ENCODE measurements at places on chromosomes 13 and 19. TPM values are rescaled to one million over a fixed set of nuclear protein-coding genes. Genes with fewer than 3 reads are reported as not detected.
A peak's percentile ranks its signal among the peaks of the same experiment; 100 is the strongest.

DNA sequence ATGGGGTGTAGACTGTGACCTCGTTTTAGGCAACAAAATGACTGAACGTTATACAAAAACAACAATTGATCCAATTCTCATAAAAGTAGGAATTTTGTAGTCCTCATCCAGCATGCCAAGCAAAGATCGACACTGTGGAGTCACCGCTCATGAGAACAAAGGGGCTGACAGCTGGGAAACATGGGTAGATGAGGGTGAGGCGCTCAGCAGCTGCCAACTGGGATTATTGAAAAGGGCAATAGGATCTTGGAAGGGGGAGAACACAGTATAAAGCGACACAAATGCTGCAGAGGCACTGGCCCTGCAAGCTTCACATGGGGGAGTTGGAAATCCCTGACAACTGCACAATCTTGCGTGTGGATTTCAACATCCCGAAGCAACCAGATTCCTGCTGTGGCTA is 5.4 kb upstream of the ZNF765 start:
- no peak for DNase-seq
- no peaks in the 10 kb centered on the region for H3K36me3 ChIP-seq
- H3K27ac ChIP-seq: no peak overlapping the region
- no peaks in the 10 kb centered on the region for H3K27me3 ChIP-seq

The GPR12 gene
- not detected for total RNA-seq

The CRB3 gene
- total RNA-seq: 39.3 TPM

The ZSCAN4 gene
- not detected for total RNA-seq

- H3K36me3 ChIP-seq: no peaks in the 10 kb centered on the region
- H3K4me3 ChIP-seq: no peak overlapping the region
- no peaks in the 10 kb centered on the region for H3K4me1 ChIP-seq
- no peaks in the 10 kb centered on the region for H3K27me3 ChIP-seq
- DNase-seq: no peak
- H3K27ac ChIP-seq: no peak overlapping the region
Observed at GRCh38 chr13:25347151-25347550, 24.6 kb upstream of the ATP8A2 start.

The KRTDAP gene
- total RNA-seq: 58.6 TPM

The ZNF846 gene
- total RNA-seq: 24.5 TPM

The PODNL1 gene
- total RNA-seq: 0.50 TPM

The ALG5 gene
- 41.3 TPM for total RNA-seq

The ZSCAN1 gene
- 2.2 TPM for total RNA-seq

DNA sequence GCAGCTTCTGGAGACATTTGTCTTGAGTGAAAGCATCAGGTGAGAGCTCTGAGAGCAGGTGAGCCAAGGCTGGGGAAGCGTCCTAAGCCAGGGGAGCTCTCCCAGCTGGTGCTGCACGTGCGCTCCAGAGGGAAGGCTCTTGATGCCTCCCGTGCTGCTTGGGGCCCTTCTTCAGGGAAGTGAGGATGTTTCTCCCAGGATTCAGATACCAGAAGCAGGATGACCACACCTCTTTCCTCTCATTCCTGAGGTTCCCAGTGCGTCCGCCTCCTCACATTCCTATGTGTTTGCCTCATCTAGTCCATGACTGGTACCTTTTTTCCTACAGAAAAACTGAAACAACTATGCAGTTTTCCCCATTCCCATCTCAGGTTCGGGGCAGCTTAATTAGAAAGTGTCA is 231.0 kb upstream of the IRS2 start:
- no peaks in the 10 kb centered on the region for H3K36me3 ChIP-seq
- H3K27me3 ChIP-seq: no peaks in the 10 kb centered on the region
- H3K4me3 ChIP-seq: no peak overlapping the region
- no peak for DNase-seq

GRCh38 chr19:49064029-49064629 is 489 bp downstream of the NTF4 start:
- no peaks in the 10 kb centered on the region for H3K4me1 ChIP-seq
- no peaks in the 10 kb centered on the region for H3K27me3 ChIP-seq
- H3K4me3 ChIP-seq: peak overlapping the region; percentile 29
- H3K27ac ChIP-seq: peak overlapping the region; percentile 76

The ARRDC2 gene
- 75.9 TPM for total RNA-seq

DNA sequence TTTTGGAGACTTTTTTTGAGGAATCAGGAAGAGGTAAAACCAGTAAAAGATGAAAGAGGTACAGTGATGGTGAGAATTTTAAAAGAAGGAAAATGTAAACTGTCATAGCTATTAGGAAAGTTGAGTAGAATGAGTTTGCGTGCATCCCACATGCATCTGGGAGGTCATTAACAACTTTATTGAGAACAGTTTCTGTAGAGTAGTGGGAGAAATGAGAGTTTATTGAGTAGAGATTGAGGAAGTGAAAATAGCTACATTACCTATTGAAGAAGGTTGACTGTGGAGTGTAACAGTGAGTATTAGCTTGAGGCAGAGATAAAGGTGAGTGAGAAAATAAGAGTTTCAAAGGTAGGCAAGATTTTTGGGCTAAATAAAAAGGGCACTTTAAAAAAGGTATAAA is 38.7 kb downstream of the BRCA2 start:
- no peaks in the 10 kb centered on the region for H3K4me1 ChIP-seq
- H3K27me3 ChIP-seq: no peaks in the 10 kb centered on the region
- no peak for DNase-seq

The DNAAF3 gene
- total RNA-seq: 0.55 TPM

- no peaks in the 10 kb centered on the region for H3K4me1 ChIP-seq
- H3K27me3 ChIP-seq: peaks cover 5% of the 10 kb centered on the region
- H3K4me3 ChIP-seq: no peak overlapping the region
- H3K36me3 ChIP-seq: no peaks in the 10 kb centered on the region
Observed at GRCh38 chr19:15466851-15467733, 2.7 kb upstream of the RASAL3 start.

- no peak for DNase-seq
- no peaks in the 10 kb centered on the region for H3K27me3 ChIP-seq
- H3K4me3 ChIP-seq: no peak overlapping the region
Observed at GRCh38 chr13:90445179-90445578, 902.3 kb upstream of the MIR17HG start.

GRCh38 chr13:64083396-64083795 is 2667.7 kb upstream of the PCDH20 start:
- no peaks in the 10 kb centered on the region for H3K4me1 ChIP-seq
- no peak overlapping the region for H3K4me3 ChIP-seq
- DNase-seq: no peak
- H3K36me3 ChIP-seq: no peaks in the 10 kb centered on the region

DNA sequence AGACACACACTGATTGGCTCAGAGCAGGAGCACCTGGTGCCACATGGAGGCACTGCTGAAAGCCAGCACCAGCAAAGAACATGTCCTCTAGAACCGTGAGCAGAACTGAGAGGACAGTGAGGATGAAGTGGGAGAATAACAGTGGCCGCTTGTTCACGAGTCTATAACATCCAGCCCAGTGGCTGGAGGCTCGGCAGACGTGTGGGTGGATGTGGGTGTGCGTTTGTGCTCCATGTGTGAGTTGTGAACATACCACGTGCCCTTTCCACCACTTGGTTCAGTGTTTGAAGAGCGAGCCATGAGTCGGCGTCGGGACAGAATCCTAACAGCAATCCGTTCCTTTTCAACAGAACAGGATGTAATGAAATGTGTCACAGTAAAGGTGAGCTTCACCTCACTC is 113.0 kb downstream of the SOX1 start:
- DNase-seq: no peak
- H3K36me3 ChIP-seq: no peaks in the 10 kb centered on the region
- H3K27ac ChIP-seq: no peak overlapping the region
- H3K4me1 ChIP-seq: no peaks in the 10 kb centered on the region
- H3K4me3 ChIP-seq: no peak overlapping the region

The RTBDN gene
- total RNA-seq: not detected

The IRGC gene
- total RNA-seq: not detected

DNA sequence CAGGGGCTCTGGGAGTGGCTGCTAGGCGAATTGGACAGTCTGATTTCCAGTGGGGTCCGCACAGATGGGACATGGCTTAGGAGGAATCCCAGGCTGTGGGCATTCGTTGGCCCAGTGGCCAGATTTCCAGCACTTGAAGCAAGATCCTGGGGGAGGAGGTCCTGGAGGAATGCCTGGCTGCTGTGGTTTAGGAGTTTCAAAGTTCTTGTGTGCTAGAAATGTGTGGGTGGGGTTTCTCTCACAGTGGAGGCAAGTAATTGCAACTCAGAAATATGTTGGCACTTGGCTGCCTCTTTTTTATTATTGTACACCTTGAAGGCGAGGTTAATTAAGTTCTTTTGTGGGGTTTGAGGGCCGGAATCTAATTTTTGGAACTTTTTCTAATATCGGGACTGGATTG is 17.1 kb downstream of the IGFL3 start:
- H3K27me3 ChIP-seq: no peaks in the 10 kb centered on the region
- DNase-seq: no peak
- no peaks in the 10 kb centered on the region for H3K4me1 ChIP-seq
- no peak overlapping the region for H3K27ac ChIP-seq
- H3K36me3 ChIP-seq: no peaks in the 10 kb centered on the region

DNA sequence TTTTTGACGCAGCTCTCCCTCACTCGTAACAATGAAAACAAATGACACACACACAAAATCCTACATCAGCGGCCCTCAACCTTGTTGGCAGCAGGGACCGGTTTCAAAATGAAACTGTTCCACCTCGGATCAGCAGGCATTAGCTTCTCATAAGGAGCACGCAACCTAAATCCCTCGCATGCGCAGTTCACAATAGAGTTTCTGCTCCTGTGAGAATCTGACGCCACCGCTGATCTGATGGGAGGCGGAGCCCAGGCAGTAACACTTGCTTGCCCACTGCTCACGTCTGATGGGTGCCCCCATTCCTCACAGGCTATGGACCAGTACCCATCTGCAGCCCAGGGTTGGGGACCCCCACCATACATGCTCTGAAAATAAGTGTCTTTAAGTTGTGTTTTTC is 43.4 kb downstream of the DHRS12 start:
- H3K4me3 ChIP-seq: no peak overlapping the region
- no peaks in the 10 kb centered on the region for H3K27me3 ChIP-seq
- no peak for DNase-seq
- H3K36me3 ChIP-seq: no peaks in the 10 kb centered on the region
- no peak overlapping the region for H3K27ac ChIP-seq

The KLK14 gene
- total RNA-seq: 5.3 TPM

- no peak overlapping the region for H3K27ac ChIP-seq
- H3K4me1 ChIP-seq: no peaks in the 10 kb centered on the region
- DNase-seq: no peak
Observed at GRCh38 chr19:21321134-21321533, 8.1 kb downstream of the ZNF708 start.

GRCh38 chr19:15991602-15992001 is 42.8 kb downstream of the OR10H4 start:
- H3K27me3 ChIP-seq: no peaks in the 10 kb centered on the region
- no peaks in the 10 kb centered on the region for H3K36me3 ChIP-seq
- no peak overlapping the region for H3K27ac ChIP-seq
- DNase-seq: no peak
- no peak overlapping the region for H3K4me3 ChIP-seq

The TNPO2 gene
- 50.1 TPM for total RNA-seq
